ENCODE measurements at places on chromosomes 7 and 10. TPM values are rescaled to one million over a fixed set of nuclear protein-coding genes. Genes with fewer than 3 reads are reported as not detected.

TMEM225B gene
- total RNA-seq: not detected

ANKRD30A gene
- not detected for total RNA-seq

EDRF1 gene
- 22.8 TPM for total RNA-seq

ZNF37A gene
- 11.8 TPM for total RNA-seq

CHAT gene
- total RNA-seq: not detected

BUD31 gene
- 76.2 TPM for total RNA-seq

LRRC61 gene
- total RNA-seq: 3.1 TPM

GDF2 gene
- not detected for total RNA-seq
